NCI-H2081 treated with DMSO at 0.1 percent for 48 hours (cell line): ENCODE measurements at places on chromosomes 5 and 9.

- no peak for DNase-seq
Observed at GRCh38 chr9:128421482-128421996, 882 bp downstream of the CERCAM start.

DNA sequence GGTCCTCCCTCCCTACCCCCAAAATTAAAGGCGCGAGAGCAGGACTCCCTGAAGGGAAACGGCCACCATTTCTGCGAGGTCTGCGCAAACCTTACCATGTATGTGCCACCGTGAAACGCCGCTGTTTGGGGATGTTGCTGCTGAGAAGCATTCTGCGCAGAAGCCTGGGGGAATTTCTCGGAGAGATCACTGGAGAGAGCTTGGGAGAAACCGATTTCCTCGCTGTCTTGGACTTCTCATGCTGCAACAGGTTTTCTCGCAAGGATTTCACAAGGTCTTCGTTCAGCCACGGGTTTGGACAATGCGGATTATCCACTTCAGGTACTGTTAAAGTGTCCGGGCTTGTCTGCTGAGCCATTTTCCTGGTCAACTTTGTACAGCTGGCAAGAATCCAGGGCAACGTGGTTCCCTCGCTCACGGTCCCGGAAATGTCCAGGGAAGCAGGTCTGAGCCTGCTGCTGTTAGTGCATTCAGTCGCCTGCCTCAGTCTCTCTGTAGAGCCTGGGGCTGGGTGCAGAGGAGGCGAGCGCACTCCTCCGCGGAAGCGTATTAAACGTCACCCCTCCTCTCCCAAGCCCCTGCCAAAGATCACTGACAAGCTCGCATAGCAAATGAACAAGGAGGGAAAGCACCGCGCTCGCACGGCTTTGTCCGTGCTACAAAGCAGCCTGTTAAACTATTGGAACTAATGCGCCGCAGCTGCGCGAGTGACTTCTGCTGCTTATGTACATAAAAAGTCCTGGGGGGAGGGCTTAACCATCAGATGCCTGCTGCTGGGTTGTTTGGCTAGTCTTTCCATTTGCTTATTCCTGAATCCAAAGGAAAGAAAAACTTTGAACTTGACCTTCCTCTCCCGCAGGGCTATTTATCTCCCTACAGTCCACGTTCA is 125.1 kb downstream of the PDE4D start:
- DNase-seq = peak; percentile 74

DNA sequence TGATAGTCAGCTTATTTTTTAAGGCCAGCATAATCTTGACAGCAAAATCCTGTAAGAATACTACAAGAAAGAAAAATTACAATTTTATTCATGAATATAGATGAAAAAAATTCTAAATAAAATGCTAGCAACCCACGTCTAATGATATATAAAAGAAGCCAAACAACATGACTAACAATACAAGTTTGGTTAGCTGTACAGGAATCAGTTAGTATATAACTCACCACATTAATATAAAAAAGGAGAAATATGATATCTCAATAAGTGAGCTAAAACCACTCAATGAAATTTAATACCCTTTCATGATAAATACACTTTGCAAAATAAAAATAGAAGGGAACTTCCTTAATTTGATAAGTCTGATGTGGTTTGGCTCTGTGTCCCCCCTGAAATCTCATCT is 139.7 kb upstream of the MAN2A1 start:
- no peak for DNase-seq

GRCh38 chr9:107486674-107487520 is 2.7 kb downstream of the KLF4 start:
- DNase-seq = no peak

- DNase-seq = no peak
Observed at GRCh38 chr9:70940605-70941004, 180.8 kb downstream of the TRPM3 start.

- DNase-seq = no peak
Observed at GRCh38 chr5:175457466-175457865, 13.5 kb upstream of the DRD1 start.

DNA sequence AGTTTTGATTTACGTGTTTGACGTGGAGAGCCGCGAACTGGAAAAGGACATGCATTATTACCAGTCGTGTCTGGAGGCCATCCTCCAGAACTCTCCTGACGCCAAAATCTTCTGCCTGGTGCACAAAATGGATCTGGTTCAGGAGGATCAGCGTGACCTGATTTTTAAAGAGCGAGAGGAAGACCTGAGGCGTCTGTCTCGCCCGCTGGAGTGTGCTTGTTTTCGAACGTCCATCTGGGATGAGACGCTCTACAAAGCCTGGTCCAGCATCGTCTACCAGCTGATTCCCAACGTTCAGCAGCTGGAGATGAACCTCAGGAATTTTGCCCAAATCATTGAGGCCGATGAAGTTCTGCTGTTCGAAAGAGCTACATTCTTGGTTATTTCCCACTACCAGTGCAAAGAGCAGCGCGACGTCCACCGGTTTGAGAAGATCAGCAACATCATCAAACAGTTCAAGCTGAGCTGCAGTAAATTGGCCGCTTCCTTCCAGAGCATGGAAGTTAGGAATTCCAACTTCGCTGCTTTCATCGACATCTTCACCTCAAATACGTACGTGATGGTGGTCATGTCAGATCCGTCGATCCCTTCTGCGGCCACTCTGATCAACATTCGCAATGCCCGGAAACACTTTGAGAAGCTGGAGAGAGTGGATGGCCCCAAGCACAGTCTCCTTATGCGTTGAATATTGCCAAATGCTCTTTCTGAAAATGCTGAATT is 850 bp downstream of the RRAGA start:
- no peak for DNase-seq

- no peak for DNase-seq
Observed at GRCh38 chr9:89601306-89601705, 3.5 kb upstream of the GADD45G start.

- no peak for DNase-seq
Observed at GRCh38 chr5:75512383-75513074, 838 bp downstream of the POLK start.
